Stimulated activated CD4-positive, alpha-beta T cell treated with anti-CD3 and anti-CD28 coated beads, Interleukin-4, amount 100 ng/mL, for 48 hours (primary cell): ENCODE measurements at places on chromosomes 3 and 15.

DNA sequence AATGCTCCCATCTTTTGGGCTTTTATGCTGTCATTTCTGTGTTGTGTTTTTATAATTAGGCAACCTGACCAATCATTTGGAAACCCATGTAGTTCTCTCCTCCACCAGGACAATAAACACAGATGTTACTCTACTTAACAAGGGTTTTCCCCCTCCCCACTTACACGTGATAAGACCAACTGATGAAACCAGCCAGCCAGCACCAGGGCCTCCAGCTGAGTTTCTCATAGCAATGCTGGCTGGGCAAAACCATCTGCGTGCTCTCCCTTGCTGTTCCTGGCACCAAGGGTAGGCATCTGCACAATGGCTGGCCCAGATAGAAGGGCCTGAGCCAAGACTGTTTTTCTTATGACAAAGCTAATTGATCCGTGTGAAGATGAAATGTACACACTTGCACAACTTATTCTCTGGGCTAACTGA is 310.4 kb downstream of the PLCL2 start:
- DNase-seq, result no peak

GRCh38 chr15:100595964-100596363 is 6.0 kb downstream of the LINS1 start:
- DNase-seq, result no peak

- DNase-seq, result no peak
Observed at GRCh38 chr15:100169615-100170290, 172.0 kb downstream of the ADAMTS17 start.

DNA sequence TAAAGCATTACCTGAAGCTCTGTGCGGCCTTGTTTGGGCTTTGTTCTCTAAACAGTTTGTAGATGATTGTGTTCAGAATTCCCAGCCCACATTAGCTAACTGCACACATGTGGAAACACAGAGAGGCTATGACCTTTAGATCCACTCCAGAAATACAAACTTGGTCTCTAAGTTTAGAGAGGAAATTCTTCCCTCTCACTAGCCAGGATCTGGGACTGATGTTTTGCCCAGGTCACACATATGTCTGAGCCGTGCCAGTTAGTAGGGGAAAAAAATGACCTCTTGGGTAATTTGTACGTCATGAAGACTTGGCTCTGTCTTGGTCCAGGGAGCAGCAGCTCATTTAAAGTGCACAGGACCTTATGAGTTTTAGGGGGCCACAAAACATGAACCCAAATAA is 223.1 kb downstream of the RBMS3 start:
- DNase-seq, result no peak

DNA sequence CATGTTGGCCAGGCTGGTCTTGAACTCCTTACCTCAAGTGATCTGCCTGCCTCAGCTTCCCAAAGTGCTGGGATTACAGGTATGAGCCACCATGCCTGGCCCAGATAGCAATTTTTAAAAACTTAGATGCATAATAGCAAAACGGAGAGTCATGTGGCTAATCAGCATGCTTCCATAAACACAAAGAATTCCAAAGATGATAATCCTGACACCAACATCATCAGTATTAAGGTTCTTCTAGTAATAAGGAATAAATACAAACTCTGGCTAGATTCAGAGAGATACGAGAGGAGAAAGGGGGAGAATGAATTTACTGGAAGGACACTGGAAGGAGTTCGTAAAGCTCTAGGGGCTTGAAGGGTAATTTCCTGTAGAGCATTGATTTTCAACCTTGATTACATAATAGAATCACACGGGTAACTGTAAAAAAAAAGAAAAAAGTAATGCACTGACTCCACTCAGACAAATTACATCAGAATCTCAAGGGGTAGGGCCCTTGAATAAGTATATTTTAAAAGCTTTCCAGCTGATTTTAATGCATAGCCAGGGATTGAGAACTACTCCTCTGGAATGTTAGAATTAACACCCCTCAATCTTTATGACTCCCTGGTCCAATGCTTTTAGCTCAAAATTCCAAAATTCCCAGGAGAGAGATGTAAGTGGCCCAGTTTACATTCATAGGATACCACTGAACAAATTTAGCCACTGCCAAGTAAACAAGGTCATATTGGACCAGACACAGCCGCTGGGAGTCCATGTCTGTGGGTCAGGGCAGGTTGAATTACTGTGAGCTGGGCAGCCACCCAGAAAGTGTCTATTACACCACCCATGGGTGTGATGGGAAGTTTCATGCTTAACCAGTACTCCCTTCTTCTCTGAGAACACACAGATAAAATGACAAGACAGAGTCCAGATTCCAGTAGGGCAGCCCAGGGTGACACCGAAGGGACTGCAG is 243.9 kb downstream of the TBL1XR1 start:
- DNase-seq, result no peak

DNA sequence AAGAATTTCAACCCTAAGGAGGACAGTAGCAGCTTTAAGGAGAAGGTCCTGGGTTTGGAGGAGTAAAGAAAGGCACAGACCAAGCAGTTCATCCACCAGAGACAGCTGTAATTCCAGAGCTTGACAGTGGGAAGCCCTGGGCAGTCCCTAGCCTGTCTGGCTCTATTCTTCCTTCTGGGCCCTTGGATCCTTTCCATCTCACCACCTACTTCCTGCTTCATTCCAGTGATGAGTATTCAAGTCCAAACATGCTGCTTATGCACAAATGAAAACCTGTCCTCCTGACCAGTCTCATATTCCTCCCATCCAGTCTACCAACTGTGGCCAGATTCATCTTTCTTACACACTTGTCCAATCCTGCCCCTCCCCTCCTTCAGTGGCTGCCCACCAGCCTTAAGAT is 171.4 kb downstream of the CNTN3 start:
- no peak for DNase-seq

DNA sequence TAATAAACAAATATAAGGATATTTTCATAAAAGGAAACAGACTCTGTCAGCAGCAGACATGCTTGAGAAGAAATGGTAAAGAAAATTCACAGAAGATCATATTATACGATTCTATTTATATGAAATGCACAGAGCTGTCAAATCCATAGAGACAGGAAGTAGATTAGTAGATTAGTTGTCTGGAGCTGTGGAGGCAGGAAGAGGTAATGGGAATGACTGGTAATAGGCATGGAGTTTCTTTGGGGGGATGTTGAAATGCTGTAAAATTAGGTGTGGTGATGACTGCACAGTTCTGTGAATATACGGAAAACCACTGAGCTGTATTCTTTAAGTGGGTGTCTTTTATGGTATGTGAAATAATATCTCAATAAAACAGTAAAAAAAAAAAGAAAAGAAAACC is 35.3 kb downstream of the CEP152 start:
- DNase-seq, result no peak

GRCh38 chr15:29067949-29068348 is 182.2 kb downstream of the APBA2 start:
- DNase-seq, result no peak

DNA sequence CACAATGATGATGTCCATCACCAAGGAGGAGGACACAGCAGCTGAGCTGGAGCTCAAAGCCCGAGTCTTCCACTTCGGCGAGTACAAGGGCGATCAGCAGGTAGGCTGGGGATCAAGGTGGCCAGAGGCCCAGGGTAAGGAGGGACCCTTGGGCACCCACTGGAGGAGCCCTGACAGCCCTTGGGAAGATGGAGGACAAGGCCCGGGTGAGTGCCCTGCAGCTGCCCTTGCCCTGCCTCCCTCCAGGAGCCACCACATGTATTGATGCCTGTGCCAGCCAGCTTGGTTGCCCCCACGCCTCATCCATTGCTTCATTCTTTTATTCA is 38.4 kb downstream of the CFAP100 start:
- DNase-seq, result no peak

DNA sequence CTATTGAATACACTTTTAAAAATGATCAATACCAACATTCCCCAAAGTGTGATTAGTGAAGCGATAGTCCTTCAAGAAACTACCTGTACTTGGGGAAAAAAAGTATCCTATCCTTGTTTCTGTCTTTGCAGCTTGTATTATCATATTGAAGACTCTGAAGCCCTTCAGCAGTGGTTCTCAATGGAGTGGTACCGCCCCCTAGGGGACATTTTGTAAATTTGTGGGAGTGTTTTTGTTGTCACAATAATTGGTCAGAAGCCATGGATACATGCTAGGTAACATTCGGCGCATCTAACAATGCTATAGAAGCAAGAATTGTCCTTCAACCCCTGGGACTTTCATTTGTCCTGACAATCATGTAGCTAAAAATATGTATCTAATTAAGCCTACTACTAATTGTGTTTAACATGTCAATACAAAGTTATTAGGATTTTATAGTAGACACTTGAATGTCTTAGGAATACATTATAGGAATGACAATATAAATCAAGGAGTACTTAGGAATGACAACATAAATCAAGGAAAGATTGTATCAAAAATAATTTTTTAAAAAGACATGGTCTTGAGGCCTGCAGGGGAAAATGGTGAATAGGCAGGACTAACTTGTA is 53.7 kb downstream of the NMD3 start:
- DNase-seq, result peak; percentile 20

- DNase-seq, result no peak
Observed at GRCh38 chr3:13072600-13073325, 466 bp downstream of the IQSEC1 start.

GRCh38 chr15:61410662-61411061 is 181.6 kb upstream of the RORA start:
- DNase-seq, result no peak

DNA sequence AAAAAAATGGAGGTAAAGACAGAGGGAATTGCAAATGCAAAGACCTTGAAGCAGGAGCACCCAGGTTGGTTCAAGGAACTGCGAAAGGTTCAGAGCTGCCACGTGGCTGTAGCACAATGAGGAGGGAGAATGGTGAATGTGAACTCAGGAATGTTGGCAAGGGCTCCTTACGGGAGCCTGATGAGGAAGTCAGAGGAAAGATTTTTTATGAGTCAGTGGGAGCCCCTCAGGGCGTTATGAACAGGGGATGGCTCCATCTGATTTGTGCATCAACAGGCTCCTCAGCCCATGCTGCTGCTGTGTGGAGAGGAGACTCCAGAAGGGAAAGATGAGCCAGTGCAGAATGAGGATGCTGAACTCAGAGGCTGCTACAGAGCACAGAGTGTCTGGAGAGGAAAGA is 194.4 kb downstream of the ARRDC4 start:
- no peak for DNase-seq

- DNase-seq, result no peak
Observed at GRCh38 chr3:87733671-87734367, 325.0 kb downstream of the CGGBP1 start.

DNA sequence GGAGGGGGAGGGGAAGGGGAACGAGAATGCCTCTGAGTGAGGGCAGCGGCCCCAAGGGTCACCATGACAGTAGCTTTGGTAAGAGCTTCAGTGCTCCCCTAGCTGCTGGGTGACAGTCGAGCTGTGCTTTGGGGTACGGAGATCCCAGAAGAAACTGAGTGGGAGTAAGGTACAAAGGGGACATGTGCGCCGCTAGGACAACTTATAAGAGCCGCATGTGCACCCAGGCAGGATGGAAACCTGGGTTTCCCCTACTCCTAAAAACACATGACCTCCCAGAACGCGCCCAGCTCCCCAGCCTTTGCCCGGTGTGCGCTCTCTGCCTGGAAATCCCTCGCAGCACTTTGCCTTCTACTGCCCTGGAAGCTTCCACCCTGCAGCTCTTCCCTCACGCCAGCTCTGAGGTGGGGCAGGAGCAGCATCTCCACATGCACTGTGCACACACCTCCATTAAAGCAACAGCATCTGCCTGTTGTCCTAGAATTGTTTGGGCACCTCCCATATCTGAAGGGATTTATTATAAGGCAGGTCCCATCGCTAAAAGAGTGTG is 232.2 kb downstream of the ADAMTS17 start:
- DNase-seq, result no peak

DNA sequence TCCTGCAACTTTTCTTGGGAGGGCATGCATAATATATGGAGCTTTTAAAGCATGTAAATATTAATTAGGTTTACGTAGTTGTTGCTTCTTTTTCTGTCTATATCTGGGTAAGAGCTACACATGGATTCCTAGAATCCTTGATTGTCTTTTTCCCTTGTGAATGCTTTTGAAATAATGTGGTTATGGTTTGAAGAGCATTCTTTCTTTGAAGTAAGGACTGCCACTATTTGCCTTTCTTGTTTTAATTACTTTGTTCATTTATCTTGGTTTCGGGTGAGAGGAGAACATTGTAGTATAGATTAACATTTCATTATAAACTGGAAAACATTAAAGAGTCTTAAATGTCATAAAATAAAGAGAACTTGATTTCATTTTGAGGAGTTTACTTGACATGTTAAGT is 674.0 kb downstream of the ZBBX start:
- no peak for DNase-seq

GRCh38 chr15:81384891-81385720 is 11.1 kb upstream of the TMC3 start:
- DNase-seq, result no peak

GRCh38 chr3:57793737-57794187 is 37.7 kb downstream of the SLMAP start:
- DNase-seq, result no peak

- no peak for DNase-seq
Observed at GRCh38 chr15:85116494-85116893, 134.8 kb downstream of the PDE8A start.

DNA sequence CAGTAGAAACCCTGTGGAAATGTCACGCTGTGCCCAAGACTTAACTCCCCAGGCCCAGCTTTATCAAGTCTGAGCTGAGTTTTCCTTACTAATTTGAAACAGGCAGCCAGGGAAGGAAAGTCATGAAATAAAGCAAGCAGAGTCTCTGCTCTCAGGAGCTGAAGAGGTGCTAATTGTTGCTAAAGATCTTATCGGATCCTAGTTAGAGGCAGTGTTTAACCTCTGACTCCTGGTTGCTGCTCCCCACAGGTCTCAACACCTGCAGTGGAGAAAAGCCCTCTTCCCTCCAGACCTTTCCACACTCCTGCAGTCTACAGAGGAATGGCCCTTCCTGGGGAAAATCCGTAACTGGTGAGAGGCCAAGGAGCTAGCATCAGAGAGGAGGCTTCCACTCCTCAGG is 628.2 kb downstream of the NTRK3 start:
- DNase-seq, result no peak

- peak; percentile 44 for DNase-seq
Observed at GRCh38 chr15:85706779-85707518, 87.8 kb downstream of the KLHL25 start.

- DNase-seq, result no peak
Observed at GRCh38 chr3:179450901-179451264, 387 bp downstream of the GNB4 start.

- no peak for DNase-seq
Observed at GRCh38 chr3:101809178-101810021, 30.4 kb downstream of the NXPE3 start.

GRCh38 chr15:54605556-54605955 is 591.2 kb downstream of the RSL24D1 start:
- DNase-seq, result no peak
